ENCODE measurements at places on chromosomes 3 and 15.

DNA sequence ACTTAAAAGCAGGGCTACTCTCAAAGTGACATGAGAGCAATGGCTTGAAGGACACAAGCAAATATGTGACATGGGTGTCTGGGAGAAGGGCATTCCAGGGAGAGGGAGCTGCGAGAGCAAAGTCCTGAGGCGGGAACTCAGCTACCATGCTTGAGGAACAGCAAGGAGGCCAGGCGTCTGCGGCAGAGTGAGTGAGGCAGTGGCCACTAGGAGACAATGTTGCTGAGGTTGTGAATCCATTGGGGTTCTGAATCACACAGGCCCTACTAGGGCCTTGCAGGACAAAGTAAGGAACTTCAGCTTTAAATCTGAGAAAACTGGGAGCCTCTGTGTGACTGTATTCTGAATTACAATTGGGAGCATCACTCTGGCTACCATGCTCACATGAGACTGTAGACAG is 94.1 kb upstream of the PRICKLE2 start:
- DNase-seq = no peak

- no peak for DNase-seq
Measured at GRCh38 chr15:29086001-29086400, 183.6 kb downstream of the NSMCE3 start.

- peak; percentile 71 for DNase-seq
Measured at GRCh38 chr15:77633134-77633912, 611 bp upstream of the LINGO1 start.

GRCh38 chr15:101773496-101774100 is 29.7 kb upstream of the OR4F6 start:
- DNase-seq = no peak

DNA sequence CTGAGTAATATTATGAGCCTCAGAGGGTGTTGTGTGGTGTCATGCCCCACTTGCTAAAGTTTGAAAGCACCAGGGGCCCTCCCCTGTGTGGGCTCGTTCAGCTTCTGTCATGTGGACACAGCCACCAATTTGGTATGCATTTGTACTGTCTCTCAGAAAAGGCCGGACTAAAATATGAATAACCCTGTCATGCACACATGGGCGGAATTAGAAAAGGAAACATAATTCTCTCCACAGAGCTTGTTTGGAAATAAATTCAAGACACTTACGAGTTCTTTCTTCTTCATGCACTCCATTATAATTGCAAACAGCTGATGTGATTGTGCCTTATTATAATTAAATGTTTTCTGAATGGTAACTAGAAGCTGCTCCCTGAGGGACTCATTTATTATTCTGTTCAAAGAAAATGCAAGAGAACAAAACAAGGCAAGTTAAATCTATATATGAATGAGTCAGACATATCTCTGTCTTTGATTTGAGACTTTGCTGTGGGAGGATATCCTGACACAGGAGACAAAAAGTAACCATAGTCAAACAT is 39.1 kb downstream of the TRPM1 start:
- no peak for DNase-seq
